ENCODE measurements at places on chromosomes 4 and X.

- no peak for DNase-seq
Observed at GRCh38 chr4:1093391-1094335, 19.7 kb downstream of the RNF212 start.

DNA sequence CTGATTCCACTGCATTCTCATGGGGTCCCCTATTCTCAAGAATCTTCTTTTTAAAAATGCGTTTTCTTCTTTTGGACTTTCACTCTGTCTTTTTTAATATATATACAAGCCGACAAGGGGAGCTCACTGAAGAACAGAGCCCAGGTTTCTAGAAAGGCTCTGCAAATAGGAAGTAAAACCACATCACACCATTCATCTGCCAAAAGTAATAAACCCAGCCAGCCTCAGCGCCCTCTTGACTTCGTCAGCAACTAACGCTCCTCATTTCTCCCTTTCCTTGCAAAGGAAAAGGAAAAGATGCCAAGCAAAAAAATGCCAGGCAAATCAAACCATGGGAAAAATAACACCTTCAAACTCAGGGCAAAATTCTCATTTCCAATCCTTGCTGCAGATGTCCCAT, 136.4 kb downstream of the HHIP start:
- DNase-seq = no peak

DNA sequence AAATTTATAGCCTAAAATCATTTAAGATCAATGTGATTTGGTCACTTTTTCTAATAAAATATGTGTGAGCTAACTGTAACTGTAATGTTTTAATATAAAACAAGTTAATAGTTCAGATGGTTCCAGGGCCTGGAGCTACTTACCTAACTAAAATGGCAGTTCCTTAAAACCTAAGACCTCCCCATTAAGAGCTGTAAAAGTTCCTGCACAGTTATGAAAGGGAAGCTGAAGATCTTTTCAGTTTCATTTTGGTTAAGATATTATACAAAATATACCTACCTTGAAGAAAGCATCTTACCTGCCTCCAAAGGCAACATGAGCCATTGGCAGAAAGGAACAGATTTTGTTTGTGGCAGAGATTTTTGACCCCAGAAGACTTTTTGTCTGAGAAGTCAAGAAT, 30.1 kb downstream of the HPF1 start:
- DNase-seq = no peak

- no peak for DNase-seq
Observed at GRCh38 chr4:60930866-60931265, 269.3 kb upstream of the ADGRL3 start.

DNA sequence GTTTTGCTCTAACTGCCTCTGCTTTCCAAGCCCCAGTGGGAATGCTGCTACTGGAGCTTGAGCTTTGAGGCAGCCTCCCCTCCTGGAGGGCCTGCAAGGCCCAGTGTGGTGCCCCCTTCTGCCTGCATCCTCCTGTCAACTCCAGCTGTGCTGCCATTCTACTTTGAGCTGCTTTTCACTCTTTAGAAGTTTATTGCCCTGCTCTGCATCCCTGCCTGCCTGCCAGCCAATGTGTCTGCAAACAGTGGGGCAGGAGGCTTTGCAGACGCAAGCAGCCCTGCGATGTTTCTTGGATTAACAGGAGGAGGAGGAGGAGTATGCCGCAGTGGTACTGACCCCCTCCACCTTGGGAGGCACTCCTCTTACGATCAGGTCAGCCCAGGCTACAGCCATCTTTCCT, 16.4 kb downstream of the TMEM31 start:
- DNase-seq = no peak

- no peak for DNase-seq
Observed at GRCh38 chrX:54494166-54494988, 1.7 kb downstream of the FGD1 start.

GRCh38 chrX:5928224-5928623, 300.4 kb downstream of the NLGN4X start:
- no peak for DNase-seq

All from AG04449 (cell line).